SIG-M5 (cell line): ENCODE measurements at places on chromosomes 3 and 15.

GRCh38 chr3:27387625-27388024, 18.4 kb upstream of the NEK10 start:
- no peak for DNase-seq

DNA sequence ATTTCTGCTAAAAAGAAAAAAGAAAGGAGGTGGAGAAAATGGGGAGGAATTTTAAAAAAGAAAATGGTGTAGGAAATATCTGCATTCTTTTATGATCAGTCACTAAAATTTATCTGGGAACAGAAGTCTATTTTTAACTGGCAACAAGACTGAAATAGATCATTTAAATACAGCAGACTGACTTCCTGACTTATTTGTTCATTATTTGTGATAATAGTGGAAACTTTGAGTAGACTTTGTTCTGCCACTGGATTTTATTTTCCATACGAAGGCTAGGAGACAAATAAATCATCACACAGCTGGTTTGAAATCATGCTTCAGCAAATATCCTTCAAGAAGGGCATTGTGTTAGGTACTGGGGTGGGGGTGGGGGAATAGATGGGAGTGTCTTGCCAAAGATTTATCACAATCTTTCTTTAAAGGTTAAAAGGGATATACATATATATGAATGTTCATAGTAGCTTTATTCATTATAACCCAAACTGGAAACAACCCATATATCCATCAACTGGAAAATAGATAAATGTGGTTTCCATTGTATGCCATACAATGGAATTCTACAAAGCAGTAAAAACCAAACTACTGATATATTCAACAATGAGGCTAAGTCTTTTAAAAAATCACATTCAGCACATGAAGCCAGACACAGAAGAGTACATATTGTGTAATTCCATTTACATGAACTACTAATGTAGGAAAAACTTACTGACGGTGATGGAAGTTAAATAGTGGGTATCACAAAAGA, 4.7 kb upstream of the CLASP2 start:
- DNase-seq = no peak

GRCh38 chr3:157810924-157811718, 295.1 kb downstream of the SHOX2 start:
- no peak for DNase-seq

GRCh38 chr15:67823314-67824196, 1.8 kb upstream of the SKOR1 start:
- DNase-seq = no peak

GRCh38 chr3:53170325-53171063, 9.5 kb downstream of the PRKCD start:
- peak; percentile 45 for DNase-seq

- no peak for DNase-seq
Measured at GRCh38 chr15:64599716-64600115, 139.3 kb downstream of the ZNF609 start.

DNA sequence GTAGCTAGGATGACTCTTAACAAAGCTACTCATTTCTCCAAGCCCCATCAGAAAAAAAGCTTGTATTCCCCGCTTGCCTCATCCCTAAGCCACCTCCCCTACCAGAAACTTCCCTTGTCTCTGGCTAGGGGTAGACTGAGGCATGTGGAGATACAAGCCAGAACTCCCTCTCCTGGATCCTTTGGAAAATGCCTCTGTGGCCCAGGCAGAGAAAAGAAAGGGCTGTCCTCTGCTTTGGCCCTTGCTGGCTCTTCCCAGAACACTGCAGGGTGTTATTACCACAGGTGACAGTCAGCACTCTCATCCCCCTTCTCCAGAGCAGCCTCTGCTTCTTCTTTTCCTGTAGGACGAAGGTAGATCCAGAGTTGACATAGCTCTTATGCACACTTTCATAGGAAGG, 15.2 kb downstream of the RMDN3 start:
- no peak for DNase-seq

DNA sequence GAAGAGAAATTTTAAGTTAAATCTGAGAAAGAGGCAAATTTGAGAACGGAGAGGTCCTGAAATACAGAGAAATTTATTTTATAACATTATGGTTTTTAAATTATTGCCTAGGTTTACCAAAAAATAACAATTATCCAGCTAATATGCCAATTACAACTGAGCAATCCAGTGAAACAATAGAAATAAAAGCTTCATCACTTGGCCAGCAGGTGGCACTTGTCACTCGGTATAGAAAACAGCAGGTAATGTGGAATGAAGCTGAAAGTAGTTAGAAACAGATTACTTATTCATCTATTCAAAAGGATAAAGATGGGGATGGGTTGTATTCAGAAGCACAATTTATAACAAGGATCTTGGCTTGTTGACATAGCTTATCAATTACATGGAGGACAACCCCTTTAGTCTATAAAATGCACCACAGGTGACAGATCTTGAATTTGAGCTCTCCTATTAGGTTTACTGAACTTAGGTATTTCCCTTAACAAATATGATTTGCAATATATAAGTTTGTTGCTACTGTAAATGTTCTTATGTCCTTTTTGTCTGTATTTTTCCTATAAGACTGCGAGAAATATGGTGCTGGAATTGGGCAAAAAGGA, 70.1 kb upstream of the GUCA1C start:
- no peak for DNase-seq

DNA sequence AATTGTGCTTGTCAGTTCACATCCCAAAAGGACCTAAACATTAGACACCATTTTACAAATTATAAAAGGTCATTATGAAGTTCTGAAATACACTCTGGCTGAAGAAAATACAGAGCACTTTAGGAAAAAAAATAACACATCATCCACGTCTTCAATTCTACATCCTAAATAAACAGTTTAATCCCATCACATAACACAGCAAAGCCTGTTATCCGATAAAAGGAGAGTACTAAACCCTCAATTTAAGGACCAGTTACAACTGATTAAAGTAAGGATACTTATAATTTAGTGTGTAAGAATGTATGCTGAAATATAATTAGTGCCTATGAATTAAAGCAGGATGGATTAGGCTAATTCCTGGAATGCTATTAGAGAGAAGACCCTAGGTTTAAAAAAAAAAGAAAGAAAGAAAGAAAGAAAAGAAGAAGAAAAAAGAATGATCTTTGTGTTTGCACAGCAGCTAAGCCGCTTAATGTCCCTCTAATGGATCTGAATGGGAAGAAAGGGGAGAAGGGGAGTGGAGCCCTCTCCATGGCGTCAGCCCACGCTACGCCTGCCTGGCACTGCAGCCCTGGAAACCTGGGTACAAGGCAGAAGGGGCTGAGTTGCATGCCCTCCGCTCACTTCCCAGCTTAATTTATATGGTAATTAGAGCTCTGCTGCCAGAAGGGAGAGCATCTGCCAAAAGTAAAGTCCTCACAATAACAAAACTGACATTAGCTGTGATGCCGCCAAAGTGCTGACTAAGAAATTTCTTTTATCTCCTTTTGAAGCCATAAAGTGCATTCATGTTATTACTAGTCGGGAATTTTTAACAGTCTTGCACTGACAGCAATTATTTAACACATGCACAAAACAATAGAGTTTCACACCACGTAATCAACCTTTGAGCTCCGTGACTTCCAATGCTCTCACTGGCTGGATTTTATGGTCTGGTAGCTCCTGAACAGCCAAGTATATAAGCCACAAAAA, 90.0 kb downstream of the FSIP1 start:
- DNase-seq = no peak

DNA sequence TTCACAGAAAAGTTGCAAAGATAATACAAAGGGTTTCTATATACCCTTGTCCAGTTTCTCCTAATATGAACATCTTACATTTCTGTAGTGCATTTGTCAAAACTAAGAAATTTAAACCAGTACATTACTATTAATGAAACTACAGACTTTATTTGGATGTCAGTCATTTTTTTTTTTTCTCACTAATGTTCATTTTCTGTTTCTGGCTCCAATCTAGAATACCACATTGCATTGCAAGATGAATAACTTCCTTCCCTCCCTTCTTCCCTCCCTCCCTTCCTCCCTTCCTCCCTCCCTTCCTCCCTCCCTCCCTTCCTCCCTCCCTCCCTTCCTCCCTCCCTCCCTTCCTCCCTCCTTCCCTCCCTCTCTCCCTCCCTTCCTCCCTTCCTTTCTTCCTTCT, 509.2 kb upstream of the MCTP2 start:
- no peak for DNase-seq

- DNase-seq = no peak
Measured at GRCh38 chr15:48507416-48508065, 138.0 kb downstream of the FBN1 start.

GRCh38 chr3:157132936-157133335, 27.0 kb downstream of the CCNL1 start:
- DNase-seq = no peak

GRCh38 chr3:38558864-38559263, 62.7 kb downstream of the EXOG start:
- no peak for DNase-seq

- DNase-seq = no peak
Measured at GRCh38 chr3:87311309-87311708, 34.9 kb upstream of the POU1F1 start.

DNA sequence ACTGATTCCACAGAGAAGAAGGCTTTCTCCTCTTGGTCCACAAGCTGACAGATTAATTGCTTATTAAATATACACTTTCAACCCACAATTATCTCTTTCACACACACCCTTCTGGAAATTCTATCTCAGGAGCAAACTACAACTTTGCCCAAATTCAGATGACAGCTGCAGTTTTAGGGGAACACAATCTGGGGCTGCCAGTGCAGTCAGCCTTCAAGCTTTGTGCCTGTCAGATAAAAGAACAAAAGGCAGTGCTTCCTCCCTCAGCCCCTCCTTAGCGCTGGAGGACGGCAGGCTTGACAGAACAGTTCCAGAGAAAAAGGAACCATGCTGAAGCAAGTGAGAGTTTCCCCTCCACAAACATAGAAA, 99.6 kb downstream of the TMCC1 start:
- no peak for DNase-seq

DNA sequence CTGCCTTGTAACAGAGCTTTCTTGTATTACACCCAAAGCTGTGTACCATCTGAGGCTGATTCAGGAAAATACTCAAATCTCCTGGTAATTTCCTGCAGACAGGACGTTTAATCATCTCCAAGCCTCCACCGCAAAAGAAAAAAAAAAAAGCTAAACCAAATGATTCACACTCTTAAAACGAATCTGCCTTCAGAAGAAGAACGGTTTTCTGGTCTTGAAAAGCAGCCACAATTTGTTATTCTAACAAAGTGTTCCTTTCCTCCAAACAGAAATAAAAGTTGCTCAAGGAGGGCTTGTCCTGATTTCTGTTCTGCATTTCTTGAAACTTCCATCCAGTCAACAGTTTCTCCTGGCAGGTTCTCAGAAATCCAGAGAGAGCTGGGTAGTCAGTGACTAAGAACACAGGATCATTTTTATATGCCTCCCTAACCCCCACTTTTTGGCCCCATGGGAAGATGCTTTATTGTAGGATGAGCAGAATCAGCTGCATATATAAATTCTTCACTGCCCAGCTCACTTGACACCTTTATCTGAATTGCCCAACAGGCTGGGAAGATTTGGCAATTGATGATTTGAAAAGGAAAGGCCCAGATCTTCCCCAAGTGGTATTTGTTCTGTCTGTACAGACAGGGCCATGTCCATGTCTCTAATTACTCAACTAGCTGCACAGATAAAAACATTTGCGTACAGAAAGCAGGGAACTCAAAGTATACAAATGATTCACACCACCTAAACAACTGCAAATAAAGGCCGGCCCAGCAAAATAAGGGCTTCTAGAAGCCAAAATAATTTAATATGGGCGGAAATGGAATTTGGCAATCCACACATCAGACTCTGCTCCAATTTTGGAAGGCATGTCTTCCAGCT, 41.0 kb upstream of the PRICKLE2 start:
- no peak for DNase-seq

- no peak for DNase-seq
Measured at GRCh38 chr3:29758434-29759322, 477.8 kb downstream of the RBMS3 start.

GRCh38 chr15:74390647-74391288, 23.3 kb upstream of the CYP11A1 start:
- DNase-seq = no peak

- DNase-seq = no peak
Measured at GRCh38 chr15:89784686-89784960, 8.5 kb downstream of the MESP2 start.

DNA sequence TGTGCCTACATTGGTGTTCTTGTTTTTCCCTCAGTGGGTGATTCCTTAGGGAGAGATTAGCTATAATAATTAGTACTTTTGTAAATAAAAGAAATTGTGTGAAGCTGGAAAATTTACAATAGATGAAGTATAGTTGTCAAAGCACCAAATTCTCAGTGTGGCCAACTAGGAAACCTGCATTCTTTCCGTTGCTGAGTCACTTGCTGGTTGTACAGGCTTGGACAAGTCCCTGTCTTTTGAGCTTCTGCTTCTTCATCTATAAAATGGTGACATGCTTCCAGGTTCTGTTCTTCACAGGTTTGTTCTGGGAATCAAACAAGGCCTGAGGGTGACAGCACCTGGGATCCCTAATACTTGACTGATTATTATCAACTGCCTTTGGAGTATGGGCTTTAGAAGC, 184.1 kb upstream of the HES1 start:
- no peak for DNase-seq

DNA sequence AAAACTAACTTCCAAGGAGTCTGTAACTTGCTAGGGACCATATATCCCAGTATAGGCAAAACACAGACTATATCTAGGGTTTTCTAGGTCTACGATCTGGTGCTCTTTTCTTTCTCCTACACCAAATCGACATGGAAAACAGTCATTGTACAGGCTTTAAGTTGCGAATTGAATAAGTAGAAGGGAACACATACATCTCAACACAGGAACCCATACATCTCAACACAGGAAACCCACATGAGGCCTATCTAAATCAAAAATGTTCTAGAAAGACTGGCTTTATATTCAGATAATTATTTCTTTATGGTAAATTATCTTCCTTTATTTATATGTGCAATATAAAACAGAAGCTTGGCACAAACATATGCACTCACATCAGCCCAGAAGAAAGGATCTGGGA, 126.6 kb downstream of the ADAM10 start:
- no peak for DNase-seq

GRCh38 chr15:44261007-44261706, 27.4 kb upstream of the GOLM2 start:
- DNase-seq = no peak

DNA sequence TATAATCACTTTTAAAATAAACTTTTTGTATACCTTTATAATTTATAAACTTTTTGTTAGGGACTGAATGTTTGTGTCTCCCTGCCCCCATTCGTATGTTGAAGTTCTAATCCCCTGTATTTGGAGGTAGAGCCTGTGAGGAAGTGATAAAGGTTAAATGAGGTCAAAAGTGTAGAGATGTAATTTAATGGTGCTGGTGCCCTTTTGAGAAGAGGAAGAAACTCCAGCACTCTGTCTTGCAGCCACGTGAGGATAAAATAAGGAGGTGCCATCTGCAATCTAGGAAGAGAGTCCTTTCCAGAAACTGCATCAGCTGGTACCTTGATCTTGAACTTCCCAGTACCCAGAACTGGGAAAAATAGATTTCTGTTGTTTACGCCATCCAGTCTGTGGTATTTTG, 106.1 kb upstream of the RGMA start:
- DNase-seq = no peak
